ELF-1 (cell line): ENCODE measurements at places on chromosomes 1 and 21.

- DNase-seq: peak; percentile 22
These were observed 32.3 kb upstream of the TENT5C start for GRCh38 chr1:117573386-117574023.

DNA sequence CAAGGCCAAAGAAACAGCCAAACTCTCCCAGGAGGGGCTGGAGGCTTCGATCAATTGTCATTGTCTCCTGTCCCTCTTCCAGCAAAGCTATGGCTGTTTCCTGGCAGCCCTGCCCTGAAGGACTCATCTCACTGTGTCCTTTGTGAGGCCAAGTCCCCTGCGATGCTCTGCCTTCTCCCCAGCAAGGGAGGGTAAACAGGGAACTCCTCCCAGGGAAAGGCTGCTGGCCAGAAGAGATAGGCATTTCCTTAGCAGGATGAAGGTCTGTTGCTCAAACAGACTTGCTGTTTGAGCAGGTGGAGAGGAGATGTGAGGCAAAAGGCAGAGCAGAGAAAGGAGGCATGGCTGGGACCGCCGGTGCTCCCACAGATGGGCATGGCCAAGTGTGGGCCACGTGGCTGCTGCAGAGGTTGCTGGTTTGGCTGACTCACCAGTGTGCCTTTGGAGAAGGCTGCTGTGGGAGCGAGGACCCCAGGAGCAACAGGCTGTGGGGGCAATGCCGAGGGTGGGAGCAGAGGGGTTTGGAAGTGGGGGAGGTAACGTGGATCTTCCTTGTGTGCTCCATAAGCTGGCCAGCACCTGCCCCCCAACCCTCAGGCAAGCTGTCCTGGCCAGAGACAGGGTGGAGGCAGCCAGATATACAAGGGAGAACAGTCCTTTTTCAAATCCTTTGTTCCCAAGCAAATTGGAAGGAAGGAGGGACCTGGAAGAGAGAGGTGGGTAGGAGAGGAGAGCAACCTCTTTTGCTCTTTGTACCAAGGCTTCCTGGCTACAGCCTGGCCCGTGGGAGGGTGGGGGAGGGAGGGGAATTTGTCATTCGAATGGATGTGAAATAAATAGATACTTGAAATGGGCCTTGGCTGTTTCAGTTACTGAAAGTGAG, 449.8 kb downstream of the SIPA1L2 start:
- DNase-seq: peak; percentile 65

- peak; percentile 17 for DNase-seq
These were observed 971 bp downstream of the CAPZB start for GRCh38 chr1:19484338-19484797.

- DNase-seq: no peak
These were observed 226.5 kb downstream of the SMYD3 start for GRCh38 chr1:246280551-246280950.

DNA sequence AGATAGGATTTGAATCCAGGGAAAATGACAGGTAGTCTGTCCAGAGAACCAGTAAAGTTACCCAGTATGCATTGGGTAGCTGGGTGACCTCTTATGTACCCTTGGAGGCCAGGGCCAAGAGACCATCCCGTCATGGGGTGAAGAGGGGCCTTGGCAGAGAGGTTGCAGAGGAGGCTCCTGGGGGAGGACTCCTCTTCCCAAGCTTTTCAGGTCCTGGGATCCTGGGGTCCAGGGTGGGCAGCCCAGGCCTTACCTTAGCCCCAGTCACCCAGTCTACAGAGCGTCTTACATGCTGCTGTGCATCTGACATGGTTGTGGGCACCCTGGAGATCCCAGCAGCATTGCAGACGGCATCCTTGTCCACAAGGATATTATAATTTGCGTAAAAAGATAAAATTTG, 14.0 kb downstream of the PMF1 start:
- DNase-seq: no peak

GRCh38 chr1:31717341-31717740, 13.5 kb upstream of the COL16A1 start:
- no peak for DNase-seq

DNA sequence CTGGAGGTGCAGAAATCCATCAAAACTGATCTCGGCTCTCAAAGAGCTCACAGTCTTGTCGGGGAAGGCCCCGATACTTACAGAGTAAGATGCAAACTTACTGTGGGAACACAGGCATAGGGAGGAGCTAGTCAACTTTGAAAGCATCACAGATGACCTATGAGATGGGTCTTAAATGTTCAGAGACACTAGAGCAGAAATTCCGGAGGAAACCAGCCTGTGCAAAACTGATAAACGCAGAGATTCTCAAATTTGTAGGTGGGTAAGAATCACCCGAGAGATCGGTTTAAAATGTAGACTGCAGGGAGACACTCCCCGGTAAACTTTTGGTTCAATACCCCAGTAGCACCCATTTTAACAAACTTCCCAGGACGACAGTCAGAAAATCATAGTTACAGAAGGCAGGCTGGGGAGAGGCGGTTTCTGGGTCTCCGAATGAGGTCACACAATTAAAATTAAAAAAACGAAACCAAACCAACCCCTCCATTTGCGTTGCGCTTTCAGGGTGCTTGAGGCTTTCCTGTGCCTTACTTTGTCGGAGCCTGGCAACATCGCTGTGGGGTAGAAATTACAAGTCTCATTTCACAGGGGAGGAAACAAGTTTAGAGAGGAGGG, 755 bp upstream of the THRAP3 start:
- DNase-seq: peak; percentile 41

DNA sequence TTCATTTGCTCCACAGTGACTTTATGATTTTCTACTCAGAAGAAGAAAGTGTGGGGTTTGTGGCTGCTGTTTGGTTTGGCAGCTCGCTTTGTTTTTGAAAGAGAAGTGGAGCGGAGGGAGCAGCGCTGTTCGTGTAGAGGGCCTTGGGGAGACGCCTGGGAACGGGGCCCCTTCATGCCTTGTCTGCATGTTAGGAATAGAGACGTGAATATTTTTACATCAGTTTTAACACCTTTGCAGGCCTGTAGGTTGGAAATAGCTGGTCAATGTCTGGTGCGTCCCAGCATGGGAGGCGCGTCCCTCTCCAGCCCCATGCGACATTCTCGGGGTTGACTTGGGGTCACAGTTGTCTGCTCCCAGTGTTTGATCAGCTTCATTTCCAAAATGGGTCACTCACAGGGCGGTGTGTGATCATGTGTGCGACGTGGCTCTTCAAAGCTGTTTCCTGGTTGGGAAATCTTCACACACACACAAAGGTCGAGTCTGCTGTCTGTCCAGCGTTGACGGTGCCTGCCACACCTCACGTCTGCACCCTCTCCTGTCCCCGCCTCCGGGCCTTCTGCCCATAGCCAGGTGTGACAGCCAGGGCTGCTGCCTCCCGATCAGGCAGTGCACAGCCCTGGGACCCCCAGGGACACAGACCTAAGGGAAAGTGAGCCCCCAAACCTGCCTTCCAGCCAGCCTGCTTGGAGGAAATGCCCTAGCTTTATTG, 149.2 kb downstream of the PSMG1 start:
- no peak for DNase-seq

GRCh38 chr1:65148548-65149350, 746 bp downstream of the AK4 start:
- peak; percentile 74 for DNase-seq

DNA sequence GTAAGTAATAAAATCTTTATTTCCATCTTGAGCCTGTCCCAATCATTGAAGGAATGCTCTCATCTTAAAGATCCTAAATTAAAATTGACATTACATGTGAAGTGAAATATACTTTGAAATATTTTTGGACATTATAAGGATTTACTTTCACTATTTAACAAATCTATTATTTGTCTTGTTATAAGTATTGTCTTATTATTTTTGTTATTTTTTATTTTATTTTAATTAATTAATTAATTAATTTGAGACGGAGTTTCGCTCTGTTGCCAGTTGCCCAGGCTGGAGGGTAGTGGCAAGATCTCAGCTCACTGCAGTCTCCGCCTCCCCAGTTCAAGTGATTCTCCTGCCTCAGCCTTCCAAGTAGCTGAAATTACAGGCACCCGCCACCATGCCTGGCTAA, 343.2 kb downstream of the DPYD start:
- DNase-seq: no peak

DNA sequence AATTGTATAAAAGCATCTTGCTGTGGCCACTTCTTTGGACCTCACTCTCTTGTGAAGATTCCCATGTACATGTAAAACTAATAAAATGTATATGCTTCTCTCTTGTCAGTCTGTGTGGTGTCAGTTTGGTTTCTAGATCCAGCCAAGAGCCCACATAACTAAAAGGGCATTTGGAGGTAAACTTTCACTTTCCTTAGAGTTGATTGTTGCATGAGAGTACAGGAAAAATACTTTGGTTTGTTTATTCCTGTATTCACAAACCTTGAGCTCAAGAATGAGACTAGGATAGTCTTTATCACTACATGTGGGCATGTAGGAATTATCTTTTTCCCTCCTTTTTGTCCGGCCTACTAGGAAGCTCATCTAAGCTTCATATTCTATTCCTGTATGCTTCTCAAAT, 50.9 kb downstream of the KCTD3 start:
- no peak for DNase-seq

- peak; percentile 53 for DNase-seq
These were observed 404 bp downstream of the LRRC8C start for GRCh38 chr1:89633248-89633799.

- no peak for DNase-seq
These were observed 191.9 kb downstream of the RERE start for GRCh38 chr1:8625491-8625890.

DNA sequence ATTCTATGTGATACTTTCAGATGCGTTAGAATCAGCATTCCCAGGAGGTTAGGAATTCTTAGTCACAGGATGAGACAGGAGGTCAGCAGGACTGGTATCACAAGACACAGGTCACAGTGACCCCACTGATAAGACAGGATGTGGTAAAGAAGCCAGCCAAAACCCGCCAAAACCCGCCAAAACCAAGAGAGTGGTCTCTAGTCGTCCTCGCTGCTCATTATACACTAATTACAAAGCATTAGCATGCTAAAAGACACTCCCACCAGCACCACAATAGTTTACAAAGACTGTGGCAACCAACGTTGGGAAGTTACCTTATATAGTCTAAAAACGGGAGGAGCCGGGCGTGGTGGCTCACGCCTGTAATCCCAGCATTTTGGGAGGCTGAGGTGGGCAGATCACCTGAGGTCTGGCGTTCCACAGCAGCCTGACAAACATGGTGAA, 13.9 kb upstream of the ACTA1 start:
- peak; percentile 22 for DNase-seq

- no peak for DNase-seq
These were observed at the start of gene GSTM3 for GRCh38 chr1:109740615-109741373. GSTM3 (minus strand) TSS chr1:109741038; CDS start chr1:109740287, 751 bp downstream.

- DNase-seq: peak; percentile 83
These were observed at the start of gene CHRM3 for GRCh38 chr1:239386453-239387303. CHRM3 (plus strand) TSS chr1:239386568; CDS start chr1:239907452, 520,884 bp downstream.

DNA sequence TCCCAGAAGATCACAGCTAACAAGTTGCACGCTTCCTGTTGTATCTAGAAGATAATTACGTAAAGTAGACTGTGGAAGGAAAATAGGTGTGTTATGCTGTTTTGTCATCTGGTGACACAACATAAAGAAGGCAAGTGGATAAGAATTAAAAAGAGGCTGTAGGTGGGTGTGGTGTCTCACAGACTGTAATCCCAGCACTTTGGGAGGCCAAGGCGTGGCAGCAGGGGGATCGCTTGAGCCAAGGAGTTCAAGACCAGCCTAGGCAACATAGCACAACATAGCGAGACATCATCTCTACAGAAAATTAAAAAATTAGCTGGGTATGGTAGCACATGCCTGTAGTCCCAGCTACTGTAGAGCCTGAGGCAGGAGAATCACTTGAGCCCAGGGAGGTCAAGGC, 17.9 kb upstream of the ZNF281 start:
- DNase-seq: no peak

DNA sequence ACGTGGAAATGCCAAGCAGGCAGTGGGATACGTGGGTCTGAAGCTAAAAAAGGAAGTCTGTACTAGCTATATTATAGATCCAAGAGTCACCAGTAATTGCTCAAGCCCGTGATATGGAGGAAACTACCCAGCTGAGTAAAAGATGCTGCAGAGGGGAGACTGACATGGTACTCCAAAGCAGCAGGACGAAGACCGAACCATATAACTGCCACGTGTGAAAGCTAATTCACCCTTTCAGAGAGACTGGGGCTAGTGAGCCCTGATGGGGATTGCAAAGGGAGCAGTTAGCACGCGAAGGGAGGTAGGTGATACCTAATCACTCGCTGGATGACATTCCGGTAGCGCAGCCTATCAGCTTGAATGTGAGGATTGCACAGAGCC, 316 bp downstream of the AP4B1 start:
- DNase-seq: no peak

DNA sequence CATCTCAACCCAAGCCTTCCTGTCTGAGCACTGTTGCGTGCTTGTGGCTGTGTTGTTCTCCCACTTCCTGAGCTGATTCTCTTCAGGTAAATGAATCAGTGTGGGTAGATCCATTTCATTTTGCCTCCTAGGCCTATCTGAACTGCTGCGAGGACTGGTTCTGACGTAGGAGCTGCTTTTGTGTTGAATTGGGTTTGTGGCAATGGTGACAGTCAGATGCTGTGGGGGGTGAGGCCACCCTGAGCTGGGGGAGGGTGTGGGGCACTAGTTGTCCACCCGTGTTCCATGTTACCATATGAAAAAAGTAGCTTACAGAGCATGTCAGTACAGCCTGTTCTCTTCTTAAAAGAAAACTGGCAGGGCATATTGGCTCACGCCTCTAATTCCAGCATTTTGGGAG, 81.5 kb downstream of the MRPS6 start:
- DNase-seq: no peak

DNA sequence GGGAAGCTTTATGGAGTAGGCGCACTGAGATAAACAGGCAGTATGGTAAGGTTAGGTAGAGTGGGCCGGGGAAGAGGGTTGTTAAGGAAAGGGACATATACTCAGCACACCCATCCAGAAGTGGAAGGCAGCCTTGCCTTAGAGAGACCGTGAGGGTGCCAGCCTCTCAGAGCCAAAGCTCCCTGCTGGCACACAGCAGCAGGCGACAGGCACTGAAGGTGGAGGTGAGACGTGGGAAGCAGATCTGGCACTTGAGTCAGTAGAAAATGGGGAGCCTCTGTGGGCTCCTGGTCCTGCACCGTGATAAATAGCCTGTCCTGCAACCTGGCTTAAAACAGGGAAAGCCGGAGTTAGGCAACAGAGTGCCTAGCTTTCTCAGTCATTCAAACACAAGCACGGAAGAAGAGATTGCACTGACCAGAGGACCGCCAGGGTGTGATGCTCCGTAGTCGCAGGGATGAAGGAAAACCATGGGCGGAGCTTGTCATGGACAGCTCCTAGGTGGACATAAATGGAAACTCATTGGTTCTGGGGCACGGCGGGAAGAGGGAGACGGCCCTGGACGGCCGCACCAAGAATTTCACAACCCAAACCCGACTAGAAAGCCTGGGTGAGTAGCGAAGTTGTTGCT, 15.5 kb downstream of the KCNK1 start:
- no peak for DNase-seq

GRCh38 chr1:14800500-14801076, 202.1 kb downstream of the KAZN start:
- DNase-seq: no peak

DNA sequence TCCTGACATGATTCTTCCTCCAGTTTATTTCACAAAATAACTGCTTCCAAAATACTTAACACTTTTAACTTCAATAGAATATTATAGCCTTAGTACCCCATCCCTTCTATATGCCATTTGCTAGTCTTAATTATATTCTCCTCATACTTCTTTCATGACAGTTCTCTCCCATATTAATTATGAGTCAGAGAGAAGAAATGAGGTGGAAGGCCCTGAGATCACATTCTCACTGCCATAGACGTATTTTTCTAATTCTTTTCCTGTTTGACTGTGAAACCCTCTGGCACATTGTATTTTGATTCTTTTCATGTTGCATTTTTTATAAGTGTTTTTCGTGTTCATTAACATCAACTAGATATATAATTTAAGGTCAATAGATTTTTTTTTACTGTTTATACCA, 88.4 kb downstream of the GTF2B start:
- DNase-seq: no peak

- peak; percentile 68 for DNase-seq
These were observed 24.3 kb upstream of the GRHL3 start for GRCh38 chr1:24294716-24295371.
